Hematopoietic multipotent progenitor cell treated with erythropoietin and hydrocortisone succinate and interleukin-3 and kit ligand, for 6 days (in vitro differentiated cells): ENCODE measurements at places on chromosomes 5 and 9.

DNA sequence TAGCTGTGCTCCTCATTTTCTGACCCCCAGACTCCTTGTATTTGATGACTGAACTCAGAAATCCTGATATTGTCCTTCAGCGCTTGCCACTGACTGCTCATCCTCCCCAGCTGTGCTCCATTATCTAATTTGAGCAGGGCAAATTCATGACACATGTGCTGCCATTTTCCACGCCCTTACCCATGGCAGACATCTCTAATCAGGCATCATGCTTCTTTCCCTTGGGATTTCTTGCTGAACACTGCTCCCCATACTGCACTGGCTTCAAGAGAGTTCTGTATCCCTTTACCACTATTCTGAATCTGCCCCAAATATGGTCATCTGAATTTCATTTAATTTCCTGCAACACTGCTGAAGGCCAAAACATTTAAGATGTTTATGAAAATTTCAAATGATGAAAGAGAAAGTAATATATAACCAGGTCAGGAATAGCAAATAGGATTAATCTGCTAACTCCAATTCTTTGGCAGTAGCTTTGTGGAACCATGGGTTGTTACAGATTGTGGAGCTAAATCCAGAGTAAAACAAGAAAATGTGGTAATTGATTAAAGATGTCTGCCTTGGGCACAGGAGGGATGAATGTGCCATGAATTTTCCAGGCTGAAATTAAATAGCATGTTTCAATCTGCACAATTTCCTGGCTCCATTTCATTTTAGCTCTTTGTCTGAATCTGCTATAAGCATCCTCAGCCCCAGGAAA, 93.6 kb downstream of the CYFIP2 start:
- DNase-seq = no peak

DNA sequence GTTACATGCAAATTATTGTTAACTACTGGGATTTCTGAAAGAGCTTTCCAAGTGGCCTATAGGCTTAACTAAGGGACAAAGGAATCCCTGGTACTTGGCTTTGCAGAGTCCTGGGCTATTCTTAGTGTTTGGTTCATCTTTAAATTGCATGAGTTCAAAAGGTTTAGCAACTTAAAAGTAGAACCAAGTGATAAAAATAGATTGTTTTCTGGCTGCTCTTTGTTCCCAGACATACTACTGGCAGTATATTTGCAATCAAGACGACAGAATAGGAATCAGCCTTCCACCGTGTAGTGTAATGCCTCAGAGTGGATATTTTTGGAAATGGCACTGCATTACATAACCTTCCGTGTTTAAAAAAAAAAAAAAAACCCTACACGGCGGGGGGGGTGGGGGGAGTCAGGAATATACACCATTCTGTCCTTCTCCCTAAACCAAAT, 1.0 kb downstream of the NREP start:
- peak; percentile 46 for DNase-seq

GRCh38 chr9:95724253-95724991, 151.1 kb upstream of the ERCC6L2 start:
- peak; percentile 5 for DNase-seq

- peak; percentile 48 for DNase-seq
These were observed 578 bp upstream of the PSAT1 start for GRCh38 chr9:78296201-78296892.

- no peak for DNase-seq
These were observed 70.7 kb upstream of the RAPGEF1 start for GRCh38 chr9:131810351-131811170.

- no peak for DNase-seq
These were observed 2.5 kb upstream of the ABO start for GRCh38 chr9:133277467-133277866.

- no peak for DNase-seq
These were observed 15.7 kb downstream of the BDP1 start for GRCh38 chr5:71471193-71471592.

DNA sequence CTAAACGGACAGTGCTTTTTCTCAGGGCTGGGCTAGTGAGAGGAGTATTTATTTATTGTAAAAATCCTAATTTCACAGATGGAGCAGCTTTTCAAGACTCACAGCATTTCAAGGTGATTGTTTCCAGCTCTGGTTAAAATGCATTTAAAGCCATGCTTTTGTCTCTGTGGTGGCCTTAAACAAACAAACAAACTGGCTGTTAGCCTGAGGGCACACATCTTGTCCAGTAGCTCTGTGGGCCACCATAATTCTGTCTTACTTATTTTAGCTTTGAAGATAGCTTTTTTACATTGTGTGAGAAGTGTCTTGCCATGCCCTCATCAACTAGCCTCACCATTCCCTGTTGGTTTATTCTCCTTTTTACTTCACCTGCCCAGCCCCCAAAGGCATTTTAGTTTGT, 218.2 kb downstream of the PSAT1 start:
- no peak for DNase-seq

DNA sequence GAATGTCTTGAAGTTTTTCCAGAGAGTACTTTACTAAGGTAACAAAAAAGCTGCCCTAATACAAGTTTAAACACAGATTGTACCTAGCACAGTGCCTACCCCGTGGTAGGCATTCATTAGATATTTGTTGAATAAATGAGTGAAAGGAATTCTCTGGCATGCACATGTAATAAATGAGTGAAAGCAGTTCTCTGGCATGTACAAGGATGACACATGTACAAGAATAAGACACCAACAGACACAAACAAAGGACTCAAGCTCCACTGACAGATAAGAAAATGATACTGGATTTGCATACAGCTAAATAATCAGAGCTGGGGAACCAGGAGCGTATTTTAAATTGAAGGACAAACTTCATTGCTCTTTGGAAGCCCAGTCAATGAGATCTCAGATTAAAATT, 535.8 kb downstream of the EFNA5 start:
- no peak for DNase-seq

- peak; percentile 47 for DNase-seq
These were observed 21.6 kb upstream of the ANXA1 start for GRCh38 chr9:73129941-73130685.

DNA sequence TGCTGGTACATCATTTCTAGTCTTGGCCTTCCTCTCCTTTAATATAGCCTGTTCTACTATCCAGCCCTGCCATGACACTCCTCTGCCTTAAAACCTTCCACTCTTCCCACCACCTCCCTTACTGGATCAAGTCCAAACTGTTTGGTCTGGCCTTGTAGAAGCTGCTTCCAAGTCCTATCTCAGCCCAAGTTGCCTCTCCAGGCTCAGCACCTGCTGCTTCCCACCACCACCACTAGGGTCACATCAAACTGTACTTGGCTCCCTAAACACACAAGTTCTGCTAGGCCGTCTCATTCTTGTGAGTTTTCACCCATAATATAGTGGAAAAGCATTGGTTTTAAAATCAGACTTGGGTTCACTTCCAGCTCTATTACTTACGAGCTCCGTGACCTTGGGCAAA, 1.4 kb downstream of the NDUFA8 start:
- peak; percentile 88 for DNase-seq

DNA sequence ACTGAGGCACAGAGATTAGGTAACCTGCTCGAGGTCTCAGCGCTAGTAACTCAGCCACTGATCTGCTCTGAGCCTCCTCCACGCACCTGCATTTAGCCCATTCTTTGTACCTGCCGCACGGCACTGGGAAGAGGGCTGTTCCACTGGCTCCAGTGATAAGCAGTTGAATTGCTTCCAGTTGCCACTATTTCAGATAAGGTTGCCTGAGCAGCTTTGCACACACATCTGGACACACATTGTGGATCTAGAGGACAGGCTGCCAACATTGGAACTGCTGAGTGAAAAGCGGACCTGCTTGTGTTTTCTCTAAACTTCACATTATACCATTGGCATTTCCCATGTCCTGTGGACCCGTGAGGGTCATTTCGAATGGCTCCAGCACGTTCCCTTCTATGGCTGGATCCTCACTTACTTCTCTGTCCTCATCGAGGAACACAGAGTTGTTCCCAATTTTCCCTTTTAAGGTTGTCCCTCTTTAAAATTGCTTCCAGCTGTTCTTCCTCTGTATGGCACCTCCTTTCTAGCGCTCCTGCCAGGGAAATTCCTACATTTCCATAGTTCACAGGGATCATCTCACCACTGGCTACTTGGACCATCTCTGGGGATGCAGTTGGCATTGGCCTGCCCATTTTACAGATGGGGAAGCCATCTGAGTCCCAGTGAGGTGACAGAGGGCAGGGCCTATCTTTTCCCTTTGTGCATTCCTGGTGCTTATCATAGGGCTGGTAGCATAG, 45.9 kb upstream of the RPL26L1 start:
- no peak for DNase-seq

GRCh38 chr9:127878652-127879390, 1.3 kb upstream of the AK1 start:
- no peak for DNase-seq

- DNase-seq = peak; percentile 76
These were observed 970 bp upstream of the FUT7 start for GRCh38 chr9:137032858-137033257.

- no peak for DNase-seq
These were observed 180.4 kb downstream of the PRR16 start for GRCh38 chr5:120644516-120644915.
